ENCODE measurements at places on chromosomes 11 and 22. TPM values are rescaled to one million over a fixed set of nuclear protein-coding genes. Genes with fewer than 3 reads are reported as not detected.

KCNQ1 gene
- 92.9 TPM for total RNA-seq

- DNase-seq: no peak
Observed at GRCh38 chr11:115303929-115304531, 200.2 kb downstream of the CADM1 start.

GRIK4 gene
- total RNA-seq: 0.54 TPM

CYB5R2 gene
- total RNA-seq: 8.4 TPM

ESAM gene
- 282 TPM for total RNA-seq

DNA sequence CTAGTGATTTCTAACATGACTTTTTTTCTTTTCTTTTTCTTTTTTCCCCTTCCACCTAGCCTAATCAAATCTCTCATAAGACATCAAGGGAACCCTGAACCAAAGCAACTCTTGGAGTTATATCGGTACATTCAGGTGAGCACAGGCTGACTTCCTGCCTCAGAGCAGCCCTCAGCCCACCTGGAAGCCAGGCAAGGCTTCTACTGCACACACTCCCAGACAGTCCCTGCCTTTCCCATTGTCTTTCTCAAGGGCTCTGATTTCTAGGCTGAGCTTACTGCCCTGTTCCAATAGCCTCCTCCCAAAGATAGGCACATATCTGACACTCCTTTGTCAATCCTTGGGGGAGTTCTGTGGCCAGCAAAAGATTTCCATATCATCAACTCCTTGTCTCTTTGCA, 629.5 kb downstream of the NTM start:
- no peak for DNase-seq

GRCh38 chr22:31269892-31270579, 22.3 kb downstream of the PIK3IP1 start:
- peak; percentile 42 for DNase-seq

GRCh38 chr11:3627291-3627690, 14.5 kb downstream of the ART5 start:
- DNase-seq: no peak

- DNase-seq: no peak
Observed at GRCh38 chr11:96960476-96960875, 570.7 kb downstream of the JRKL start.

- no peak for DNase-seq
Observed at GRCh38 chr11:69292221-69292648, 1.7 kb upstream of the MYEOV start.

DNA sequence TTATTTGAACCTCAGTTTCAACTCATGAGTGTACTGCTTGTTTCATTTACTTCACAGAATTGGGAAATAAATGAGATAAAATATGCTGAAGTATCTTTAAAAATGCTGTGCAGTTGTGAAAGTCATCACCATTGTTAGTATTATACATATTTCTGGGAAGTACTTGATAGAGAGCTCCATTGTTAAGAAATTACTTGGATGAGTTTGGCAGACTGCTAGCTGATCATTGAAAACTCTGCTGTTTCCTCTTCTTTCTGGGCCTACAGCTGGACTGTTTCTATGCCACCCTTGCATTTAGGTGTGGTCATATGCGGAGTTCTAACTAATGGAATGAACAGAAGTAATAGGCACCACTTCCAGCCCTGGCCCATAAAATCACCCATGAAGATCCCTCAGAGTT, 10.0 kb downstream of the SIK2 start:
- no peak for DNase-seq

- DNase-seq: no peak
Observed at GRCh38 chr11:30285416-30286121, 37.3 kb upstream of the ARL14EP start.

DNA sequence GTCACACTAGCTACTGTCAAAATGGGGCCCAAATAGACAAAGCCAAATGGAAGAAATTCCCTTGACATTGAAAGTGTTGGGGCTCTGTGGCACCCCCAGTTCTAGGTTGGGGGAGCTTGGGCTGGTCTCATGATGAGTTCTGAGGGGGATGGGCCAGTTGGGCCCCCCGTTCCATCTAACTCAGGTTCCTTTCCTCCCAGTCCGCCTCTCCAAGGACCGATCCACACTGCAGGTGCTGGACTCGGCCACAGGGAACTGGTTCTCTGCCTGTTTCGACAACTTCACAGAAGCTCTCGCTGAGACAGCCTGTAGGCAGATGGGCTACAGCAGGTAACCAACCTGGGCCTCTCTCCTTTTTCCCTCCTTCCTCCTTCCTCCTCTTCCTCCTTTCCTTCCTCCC, 17.7 kb upstream of the SMIM35 start:
- DNase-seq: no peak

- no peak for DNase-seq
Observed at GRCh38 chr11:83041126-83041525, 30.6 kb downstream of the RAB30 start.

KCNJ5 gene
- total RNA-seq: 1.8 TPM

SFI1 gene
- 57.6 TPM for total RNA-seq

GRCh38 chr22:26429458-26430286, 612 bp downstream of the ASPHD2 start:
- DNase-seq: no peak
